ENCODE measurements at places on chromosomes 3 and 15. TPM values are rescaled to one million over a fixed set of nuclear protein-coding genes. Genes with fewer than 3 reads are reported as not detected.

- DNase-seq: no peak
Measured at GRCh38 chr3:168583977-168584376, 488.3 kb upstream of the GOLIM4 start.

GRCh38 chr15:100968050-100968966 is 49.2 kb downstream of the LRRK1 start:
- DNase-seq: no peak

C3orf62 gene
- total RNA-seq: 6.7 TPM

GRCh38 chr3:3448468-3448867 is 269.0 kb upstream of the CRBN start:
- no peak for DNase-seq

GRCh38 chr3:140911822-140912221 is 29.8 kb upstream of the SLC25A36 start:
- no peak for DNase-seq

GRCh38 chr15:39365161-39365560 is 215.7 kb upstream of the THBS1 start:
- no peak for DNase-seq

GREM1 gene
- not detected for total RNA-seq

- DNase-seq: no peak
Measured at GRCh38 chr15:100318880-100319279, 22.9 kb downstream of the ADAMTS17 start.

GRCh38 chr3:89108291-89108550 is 800 bp downstream of the EPHA3 start:
- no peak for DNase-seq

RETNLB gene
- not detected for total RNA-seq

DNA sequence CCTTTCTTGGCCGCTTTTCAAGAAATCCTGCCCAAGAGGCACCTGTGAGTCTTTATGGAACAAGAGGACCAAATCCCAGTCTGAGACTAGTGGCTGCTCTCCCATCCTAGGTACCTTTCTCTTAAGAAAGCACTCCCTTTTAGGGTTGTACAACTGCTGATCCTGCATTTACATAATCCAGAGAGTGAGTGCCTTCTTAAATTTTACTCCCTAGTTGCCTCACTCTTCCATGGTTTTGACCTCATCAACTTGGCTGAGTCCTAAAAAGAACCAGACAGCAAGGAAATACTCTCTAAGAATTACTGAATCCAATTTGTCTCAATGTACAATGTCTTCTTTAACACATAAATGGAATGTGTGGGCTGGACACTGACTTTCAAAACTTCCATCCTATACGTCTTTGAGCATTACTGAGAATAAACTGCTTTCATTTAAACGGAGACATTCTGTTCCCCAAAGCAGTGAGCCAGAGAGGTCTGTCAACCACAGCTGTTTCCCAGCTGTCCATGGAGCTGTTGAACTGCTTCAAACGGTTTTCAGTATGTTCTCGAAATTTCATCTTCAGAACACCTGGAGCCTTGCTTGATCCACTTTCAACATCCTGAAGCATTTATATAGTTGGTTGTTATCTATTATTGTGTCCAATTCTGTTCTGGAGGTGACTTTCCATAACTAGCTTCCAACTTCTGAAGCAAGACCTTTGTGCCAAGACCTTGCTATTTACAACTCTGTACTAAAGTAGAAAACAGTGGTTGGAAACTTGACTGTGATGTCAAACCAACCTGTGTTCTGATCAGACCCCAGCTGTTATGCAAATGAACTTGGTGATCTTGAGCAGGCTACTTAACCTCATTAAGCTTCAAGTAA is 179.1 kb downstream of the SLC9A9 start:
- no peak for DNase-seq
